ENCODE measurements at places on chromosomes 2 and 18.

GRCh38 chr2:183809404-183809803, 685.2 kb downstream of the NUP35 start:
- no peak overlapping the region for H3K4me3 ChIP-seq
- no peaks in the 10 kb centered on the region for H3K4me1 ChIP-seq
- no peaks in the 10 kb centered on the region for H3K27me3 ChIP-seq
- DNase-seq = no peak
- no peaks in the 10 kb centered on the region for H3K36me3 ChIP-seq

DNA sequence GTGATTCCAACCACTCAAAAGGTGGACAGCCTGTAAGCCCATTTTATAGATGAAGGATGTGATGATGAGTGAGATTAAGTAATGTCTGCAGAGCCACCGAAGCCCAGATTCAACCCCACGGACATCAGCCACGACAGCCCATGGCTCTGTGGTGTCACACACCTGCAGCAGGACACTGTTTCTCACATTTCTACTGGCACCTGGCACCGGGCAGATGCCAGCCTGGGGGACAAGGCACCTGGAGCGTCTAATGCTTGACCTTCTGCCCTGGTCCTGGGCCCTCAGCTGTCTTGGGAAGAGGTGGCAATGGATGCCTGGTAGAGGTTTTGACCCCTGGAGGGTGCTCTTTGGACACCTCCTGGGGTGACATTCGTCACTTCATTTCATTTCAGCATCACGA, 176.3 kb downstream of the ANAPC1 start:
- H3K27ac ChIP-seq = no peak overlapping the region
- H3K36me3 ChIP-seq = no peaks in the 10 kb centered on the region
- DNase-seq = no peak

- no peak overlapping the region for H3K4me3 ChIP-seq
- no peak overlapping the region for H3K27ac ChIP-seq
These were observed 264.1 kb downstream of the TRIB2 start for GRCh38 chr2:12980817-12981216.

GRCh38 chr2:8582651-8583399, 99.0 kb upstream of the ID2 start:
- no peaks in the 10 kb centered on the region for H3K36me3 ChIP-seq
- no peaks in the 10 kb centered on the region for H3K27me3 ChIP-seq
- no peak overlapping the region for H3K4me3 ChIP-seq
- no peak for DNase-seq

DNA sequence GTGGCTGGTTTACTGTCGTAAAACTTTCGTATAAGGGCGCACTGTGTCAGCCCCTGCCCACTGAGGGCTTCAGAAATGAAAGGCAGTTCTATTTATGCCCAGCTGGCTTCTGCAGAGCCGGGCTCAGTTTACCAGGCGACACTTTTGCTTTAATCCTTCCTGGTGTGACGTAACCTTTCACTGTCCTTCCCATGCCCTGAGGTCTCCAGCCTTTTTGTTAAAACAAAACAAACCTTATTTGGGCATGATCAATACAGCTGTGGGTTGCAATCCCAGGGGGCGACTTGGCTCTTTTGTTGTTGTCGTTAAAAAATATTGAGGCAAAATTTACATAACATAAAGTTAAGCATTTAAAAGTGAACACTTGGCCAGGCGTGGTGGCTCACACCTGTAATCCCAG, 85.3 kb downstream of the AGAP1 start:
- H3K4me3 ChIP-seq = no peak overlapping the region
- H3K36me3 ChIP-seq = no peaks in the 10 kb centered on the region
- H3K27ac ChIP-seq = no peak overlapping the region
- H3K27me3 ChIP-seq = no peaks in the 10 kb centered on the region
- DNase-seq = no peak
- no peaks in the 10 kb centered on the region for H3K4me1 ChIP-seq

DNA sequence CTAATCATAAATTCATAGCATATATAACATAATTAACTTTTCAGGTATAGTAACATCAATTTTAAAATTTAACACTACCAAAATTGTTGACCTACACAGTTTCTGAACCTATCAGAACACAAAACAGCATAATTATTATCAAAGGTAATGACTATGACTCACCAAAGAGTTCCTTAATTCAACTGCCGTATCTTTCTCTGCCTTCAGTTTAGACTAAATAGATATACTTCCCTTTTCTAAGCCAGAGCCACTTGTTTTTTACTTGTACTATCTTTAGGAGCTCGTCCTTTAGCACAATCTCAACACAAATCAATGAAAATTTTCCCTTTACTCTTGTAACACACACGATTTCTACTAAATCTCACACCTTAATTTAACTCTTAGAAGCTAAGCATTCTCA, 54.4 kb downstream of the CCDC88A start:
- DNase-seq = peak; percentile 68
- H3K27ac ChIP-seq = peak overlapping the region; percentile 43
- peaks cover 38% of the 10 kb centered on the region for H3K36me3 ChIP-seq
- no peaks in the 10 kb centered on the region for H3K27me3 ChIP-seq
- H3K4me1 ChIP-seq = peaks cover 19% of the 10 kb centered on the region

DNA sequence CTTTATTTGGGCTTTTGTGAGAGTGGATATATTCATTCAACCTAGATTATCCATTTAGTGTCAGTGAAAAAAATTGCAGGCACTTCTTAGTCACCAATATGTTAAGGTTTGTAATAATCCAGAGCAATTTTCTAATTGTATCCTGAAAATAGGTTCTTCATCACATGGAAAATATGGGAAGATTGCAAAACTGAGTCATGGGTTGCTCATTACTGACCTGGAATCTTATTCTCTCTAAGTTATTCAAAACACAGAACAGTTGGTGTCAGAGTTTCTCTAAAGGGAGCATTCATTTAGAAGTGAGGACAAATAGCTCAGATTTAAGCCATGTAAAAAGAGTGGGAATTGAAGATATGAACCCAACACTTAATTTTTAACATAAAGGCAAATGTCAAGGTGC, 181.3 kb downstream of the IKZF2 start:
- H3K4me3 ChIP-seq = no peak overlapping the region
- DNase-seq = no peak
- H3K36me3 ChIP-seq = no peaks in the 10 kb centered on the region
- H3K4me1 ChIP-seq = no peaks in the 10 kb centered on the region
- H3K27ac ChIP-seq = no peak overlapping the region
- H3K27me3 ChIP-seq = no peaks in the 10 kb centered on the region

GRCh38 chr2:124725187-124725586, 700.1 kb downstream of the CNTNAP5 start:
- H3K27me3 ChIP-seq = no peaks in the 10 kb centered on the region
- no peak overlapping the region for H3K27ac ChIP-seq
- DNase-seq = no peak
- no peak overlapping the region for H3K4me3 ChIP-seq
- H3K4me1 ChIP-seq = no peaks in the 10 kb centered on the region
- H3K36me3 ChIP-seq = no peaks in the 10 kb centered on the region

GRCh38 chr2:13193075-13193474, 476.3 kb downstream of the TRIB2 start:
- no peaks in the 10 kb centered on the region for H3K27me3 ChIP-seq
- H3K36me3 ChIP-seq = no peaks in the 10 kb centered on the region
- no peaks in the 10 kb centered on the region for H3K4me1 ChIP-seq
- no peak overlapping the region for H3K4me3 ChIP-seq

DNA sequence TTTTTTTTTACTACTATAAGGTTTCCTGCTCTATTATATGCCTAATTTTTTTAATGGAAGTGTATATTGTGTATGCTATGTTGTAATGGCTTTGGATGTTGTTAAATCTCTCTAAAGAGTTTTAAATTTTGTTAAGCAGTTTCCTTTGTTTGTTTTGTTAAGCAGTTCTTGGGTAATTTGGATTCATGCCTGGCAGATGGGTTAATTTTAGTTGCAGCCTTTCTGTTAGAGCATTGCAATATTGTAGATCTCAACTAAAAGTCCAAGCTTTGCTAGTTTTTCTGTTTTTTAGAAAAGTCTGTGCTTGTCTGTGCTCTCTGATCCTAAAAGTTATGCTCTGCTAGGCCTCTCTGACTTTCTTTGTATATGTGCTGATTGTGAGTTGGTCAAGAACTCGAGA, 1229.0 kb upstream of the NRXN1 start:
- H3K36me3 ChIP-seq = no peaks in the 10 kb centered on the region
- no peak overlapping the region for H3K4me3 ChIP-seq
- no peaks in the 10 kb centered on the region for H3K27me3 ChIP-seq
- no peak for DNase-seq
- no peaks in the 10 kb centered on the region for H3K4me1 ChIP-seq

DNA sequence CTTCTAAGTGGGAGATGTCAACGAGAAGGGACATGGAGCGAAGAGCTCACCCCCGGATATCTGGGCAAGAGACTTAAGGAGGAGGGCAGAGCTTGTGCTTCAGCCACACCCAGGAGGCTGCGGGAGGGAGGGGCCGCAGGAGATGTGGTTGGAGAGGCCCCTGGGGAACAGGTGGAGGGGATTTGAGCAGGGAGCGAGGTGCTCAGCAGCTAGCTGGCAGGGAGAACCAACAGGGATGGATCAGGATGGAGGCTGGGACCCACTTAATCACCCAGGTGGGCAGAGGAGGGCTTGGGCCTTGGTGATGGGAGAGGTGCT, 78.3 kb downstream of the MBP start:
- DNase-seq = no peak
- peaks cover 3% of the 10 kb centered on the region for H3K36me3 ChIP-seq
- H3K27me3 ChIP-seq = no peaks in the 10 kb centered on the region
- peaks cover 67% of the 10 kb centered on the region for H3K4me1 ChIP-seq

- H3K27ac ChIP-seq = no peak overlapping the region
- no peaks in the 10 kb centered on the region for H3K27me3 ChIP-seq
- DNase-seq = no peak
These were observed 220.1 kb downstream of the OSR1 start for GRCh38 chr2:19138264-19138825.

- peaks cover 40% of the 10 kb centered on the region for H3K27me3 ChIP-seq
- no peak overlapping the region for H3K27ac ChIP-seq
- no peaks in the 10 kb centered on the region for H3K36me3 ChIP-seq
- no peak overlapping the region for H3K4me3 ChIP-seq
- no peak for DNase-seq
These were observed 40.3 kb downstream of the COPS9 start for GRCh38 chr2:240095556-240096523.

- no peaks in the 10 kb centered on the region for H3K27me3 ChIP-seq
- H3K27ac ChIP-seq = no peak overlapping the region
- no peak for DNase-seq
- H3K4me1 ChIP-seq = no peaks in the 10 kb centered on the region
- H3K36me3 ChIP-seq = no peaks in the 10 kb centered on the region
- no peak overlapping the region for H3K4me3 ChIP-seq
These were observed 206.0 kb downstream of the NCK2 start for GRCh38 chr2:105950521-105951383.

- no peaks in the 10 kb centered on the region for H3K4me1 ChIP-seq
- no peak for DNase-seq
- no peaks in the 10 kb centered on the region for H3K27me3 ChIP-seq
- H3K4me3 ChIP-seq = no peak overlapping the region
These were observed 17.6 kb upstream of the CTDP1 start for GRCh38 chr18:79662034-79662433.

- H3K4me3 ChIP-seq = no peak overlapping the region
- no peaks in the 10 kb centered on the region for H3K4me1 ChIP-seq
- no peaks in the 10 kb centered on the region for H3K36me3 ChIP-seq
- H3K27me3 ChIP-seq = no peaks in the 10 kb centered on the region
- H3K27ac ChIP-seq = no peak overlapping the region
These were observed 146.3 kb downstream of the TMX3 start for GRCh38 chr18:68568364-68569155.

- no peak overlapping the region for H3K4me3 ChIP-seq
- DNase-seq = peak; percentile 39
- peak overlapping the region; percentile 75 for H3K27ac ChIP-seq
- no peaks in the 10 kb centered on the region for H3K27me3 ChIP-seq
These were observed 89.1 kb downstream of the NDUFA10 start for GRCh38 chr2:239935789-239936758.

GRCh38 chr18:21747764-21748693, 7.4 kb downstream of the MIB1 start:
- no peak overlapping the region for H3K4me3 ChIP-seq
- DNase-seq = no peak
- H3K4me1 ChIP-seq = no peaks in the 10 kb centered on the region
- H3K36me3 ChIP-seq = no peaks in the 10 kb centered on the region
- H3K27me3 ChIP-seq = no peaks in the 10 kb centered on the region

- no peaks in the 10 kb centered on the region for H3K36me3 ChIP-seq
- no peak overlapping the region for H3K4me3 ChIP-seq
- no peak for DNase-seq
- H3K27ac ChIP-seq = no peak overlapping the region
- H3K4me1 ChIP-seq = no peaks in the 10 kb centered on the region
These were observed 55.3 kb upstream of the LAPTM4A start for GRCh38 chr2:20106746-20107145.

DNA sequence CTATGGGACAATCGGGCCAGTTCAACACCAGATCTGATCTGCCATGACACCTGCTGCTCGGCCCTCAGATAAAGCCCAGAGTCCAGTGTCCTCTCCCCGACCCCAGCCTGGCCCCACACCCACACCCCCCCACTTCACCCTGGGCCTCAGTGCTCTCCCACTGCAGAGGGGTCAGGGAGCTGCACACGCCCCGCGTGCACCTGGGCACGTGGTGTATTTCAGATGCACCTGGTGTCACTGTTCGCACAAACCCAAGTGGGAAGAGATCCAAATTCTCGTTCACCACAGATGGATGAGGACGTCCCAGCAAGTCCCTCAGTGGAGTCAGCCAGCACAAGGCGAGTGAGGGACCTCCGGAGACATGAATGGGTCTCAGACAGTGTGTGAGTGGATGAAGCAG, 161.3 kb downstream of the RTP5 start:
- no peak overlapping the region for H3K27ac ChIP-seq
- H3K4me3 ChIP-seq = no peak overlapping the region
- no peak for DNase-seq
- H3K36me3 ChIP-seq = no peaks in the 10 kb centered on the region

GRCh38 chr2:105397953-105398335, 907 bp downstream of the FHL2 start:
- H3K27ac ChIP-seq = no peak overlapping the region
- peaks cover 21% of the 10 kb centered on the region for H3K27me3 ChIP-seq
- no peaks in the 10 kb centered on the region for H3K36me3 ChIP-seq
- H3K4me3 ChIP-seq = no peak overlapping the region
- DNase-seq = no peak
- peaks cover 12% of the 10 kb centered on the region for H3K4me1 ChIP-seq

DNA sequence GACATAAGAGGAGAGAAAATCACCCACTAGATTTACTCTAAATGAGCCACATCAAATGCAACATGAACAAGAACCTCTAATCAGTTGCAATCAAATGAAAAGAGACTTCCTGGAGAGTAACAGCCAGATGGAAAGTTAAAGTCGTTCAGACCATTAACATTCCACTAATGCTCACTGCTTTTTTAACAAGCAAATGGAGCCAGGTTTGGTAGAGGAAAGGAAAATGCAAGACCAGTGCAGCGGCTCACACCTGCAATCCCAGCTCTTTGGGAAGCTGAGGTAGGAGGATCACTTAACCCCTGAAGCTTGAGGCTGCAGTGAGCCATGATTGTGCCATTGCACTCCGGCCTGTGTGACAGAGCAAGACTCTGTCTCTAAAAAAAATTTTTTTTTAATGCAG, 48.5 kb downstream of the CACNB4 start:
- no peaks in the 10 kb centered on the region for H3K36me3 ChIP-seq
- DNase-seq = no peak
- H3K4me1 ChIP-seq = peaks cover 69% of the 10 kb centered on the region
- H3K27me3 ChIP-seq = no peaks in the 10 kb centered on the region
- no peak overlapping the region for H3K27ac ChIP-seq
- no peak overlapping the region for H3K4me3 ChIP-seq
